ENCODE measurements at places on chromosomes 1 and 21. TPM values are rescaled to one million over a fixed set of nuclear protein-coding genes. Genes with fewer than 3 reads are reported as not detected.

GRCh38 chr1:63119575-63120155 lies 202.7 kb upstream of the FOXD3 start:
- H3K36me3 ChIP-seq, result no peaks in the 10 kb centered on the region
- no peak overlapping the region for H3K4me3 ChIP-seq
- no peaks in the 10 kb centered on the region for H3K4me1 ChIP-seq

DNA sequence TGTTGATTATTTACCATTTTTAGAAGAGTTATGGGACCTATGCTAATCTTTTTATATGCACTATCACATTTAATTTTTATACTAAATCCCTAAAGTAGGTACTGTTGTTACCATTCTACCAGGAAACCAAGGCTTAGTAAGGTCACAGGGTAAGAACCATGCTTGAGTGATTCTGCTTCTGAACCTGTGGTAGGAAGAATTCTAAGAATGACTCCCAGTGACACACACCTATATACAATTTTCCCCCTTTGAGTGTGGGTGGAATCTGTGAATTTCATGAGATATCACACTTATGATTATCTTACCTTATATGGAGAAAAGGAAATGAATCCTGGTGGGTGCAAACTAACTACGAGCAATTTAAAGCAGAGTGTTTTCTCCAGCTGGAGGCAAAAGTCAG lies 391.0 kb downstream of the USH2A start:
- no peaks in the 10 kb centered on the region for H3K4me1 ChIP-seq
- H3K36me3 ChIP-seq, result no peaks in the 10 kb centered on the region
- H3K27me3 ChIP-seq, result no peaks in the 10 kb centered on the region

GRCh38 chr21:36927719-36928117 lies 38.8 kb downstream of the HLCS start:
- no peaks in the 10 kb centered on the region for H3K27me3 ChIP-seq
- H3K36me3 ChIP-seq, result no peaks in the 10 kb centered on the region
- DNase-seq, result peak; percentile 56
- no peak overlapping the region for H3K4me3 ChIP-seq
- no peak overlapping the region for H3K27ac ChIP-seq
- H3K4me1 ChIP-seq, result peaks cover 4% of the 10 kb centered on the region

- H3K4me3 ChIP-seq, result no peak overlapping the region
- H3K4me1 ChIP-seq, result no peaks in the 10 kb centered on the region
- no peaks in the 10 kb centered on the region for H3K27me3 ChIP-seq
- no peak for DNase-seq
- H3K27ac ChIP-seq, result no peak overlapping the region
- H3K36me3 ChIP-seq, result no peaks in the 10 kb centered on the region
Measured at GRCh38 chr1:238111081-238111480, 220.4 kb upstream of the ZP4 start.

DNA sequence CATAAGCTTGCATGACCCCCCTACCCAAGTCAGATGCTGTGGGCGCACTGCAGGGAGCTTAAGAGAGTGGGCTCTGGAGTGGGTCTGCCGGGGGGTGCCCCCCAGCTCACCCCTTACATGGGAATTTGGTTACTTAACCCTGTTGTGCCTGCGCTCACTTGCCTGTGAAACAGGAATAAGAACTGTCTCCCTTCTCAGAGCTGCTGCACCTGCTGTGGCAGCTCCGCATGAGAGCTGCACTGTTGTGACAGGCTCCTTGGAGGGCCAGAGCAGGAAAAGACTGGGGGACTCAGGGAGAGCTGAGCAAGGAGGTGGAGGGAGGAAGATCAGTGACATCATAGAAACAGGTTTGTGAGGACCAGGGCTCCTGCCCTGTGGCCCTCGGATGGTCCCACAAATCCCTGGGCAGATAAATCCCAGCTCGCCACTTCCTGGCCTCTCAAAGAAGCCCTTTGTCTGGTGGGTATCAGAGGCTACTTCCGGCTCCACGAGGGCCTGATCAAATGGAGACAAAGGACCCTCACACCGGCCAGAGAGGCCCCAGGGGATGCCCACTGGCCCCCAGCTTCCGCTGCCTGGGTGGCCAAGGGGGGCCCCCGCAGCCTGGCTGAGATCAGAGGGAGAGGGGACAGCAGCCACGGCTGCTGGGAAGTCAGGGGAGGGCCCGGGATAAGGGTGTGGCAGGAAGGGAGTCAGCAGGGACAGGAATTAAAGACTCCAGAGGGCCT lies 28.9 kb upstream of the LAPTM5 start:
- H3K27ac ChIP-seq, result no peak overlapping the region
- no peak for DNase-seq
- no peak overlapping the region for H3K4me3 ChIP-seq
- H3K27me3 ChIP-seq, result peaks cover 9% of the 10 kb centered on the region
- H3K36me3 ChIP-seq, result no peaks in the 10 kb centered on the region

DNA sequence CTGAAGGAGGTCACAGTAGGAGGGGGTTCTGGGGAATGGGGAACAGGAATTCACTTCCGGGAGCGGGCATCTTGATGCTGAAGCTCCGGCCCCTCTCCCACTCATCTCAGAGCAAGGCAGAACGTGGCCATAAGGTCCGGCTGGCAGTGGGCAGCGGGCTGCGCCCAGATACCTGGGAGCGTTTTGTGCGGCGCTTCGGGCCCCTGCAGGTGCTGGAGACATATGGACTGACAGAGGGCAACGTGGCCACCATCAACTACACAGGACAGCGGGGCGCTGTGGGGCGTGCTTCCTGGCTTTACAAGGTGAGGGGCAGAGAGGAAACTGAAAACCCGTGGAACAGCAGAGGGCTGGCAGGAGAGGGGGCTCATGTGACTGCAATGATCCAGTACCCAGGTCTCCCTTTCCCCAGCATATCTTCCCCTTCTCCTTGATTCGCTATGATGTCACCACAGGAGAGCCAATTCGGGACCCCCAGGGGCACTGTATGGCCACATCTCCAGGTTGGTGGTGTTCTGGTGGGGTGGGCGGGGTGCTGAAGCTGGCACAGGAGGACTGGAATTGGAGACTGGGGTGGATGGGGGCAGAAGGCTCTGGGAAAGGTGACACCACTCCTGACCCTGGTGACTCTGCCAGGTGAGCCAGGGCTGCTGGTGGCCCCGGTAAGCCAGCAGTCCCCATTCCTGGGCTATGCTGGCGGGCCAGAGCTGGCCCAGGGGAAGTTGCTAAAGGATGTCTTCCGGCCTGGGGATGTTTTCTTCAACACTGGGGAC lies 3.0 kb downstream of the SLC27A3 start:
- 0 out of 2 replicates have a peak, but pooled peaks cover 5% of the 10 kb centered on the region for H3K36me3 ChIP-seq
- DNase-seq, result no peak
- no peak overlapping the region for H3K27ac ChIP-seq
- H3K27me3 ChIP-seq, result no peaks in the 10 kb centered on the region

DNA sequence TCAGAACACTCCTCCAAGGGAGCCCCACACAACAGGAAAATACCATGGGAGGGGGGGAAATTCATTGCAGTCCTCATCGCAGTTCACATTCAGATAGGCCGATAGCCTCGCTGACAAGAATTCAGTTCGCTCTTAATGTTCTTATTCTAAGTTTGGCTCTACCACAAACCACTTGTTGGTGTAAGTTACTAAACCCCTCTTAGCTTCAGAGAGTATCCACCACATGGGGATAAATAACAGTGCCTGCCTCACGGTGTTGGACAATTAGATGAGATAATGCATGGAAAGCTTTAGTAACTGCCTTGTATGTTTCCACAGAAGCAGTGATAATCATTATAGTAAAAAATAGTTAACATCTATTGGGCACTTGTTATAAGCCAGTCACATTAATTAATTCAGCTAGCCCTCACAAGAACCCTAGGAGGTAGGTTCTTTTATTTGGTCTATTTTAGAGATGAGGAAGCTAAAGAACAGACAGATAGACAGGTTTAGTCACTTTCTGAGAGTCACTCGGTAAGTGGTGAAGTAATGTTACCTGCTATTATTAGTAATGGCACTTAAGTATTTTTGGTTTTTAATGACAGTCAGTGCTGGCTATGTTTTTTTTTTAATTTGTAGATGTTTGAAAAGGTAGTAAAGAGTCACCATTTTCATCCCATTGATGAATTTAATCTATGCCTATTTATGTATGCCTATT lies 10.1 kb downstream of the VAV3 start:
- no peaks in the 10 kb centered on the region for H3K4me1 ChIP-seq
- no peak overlapping the region for H3K4me3 ChIP-seq
- no peak for DNase-seq
- H3K27ac ChIP-seq, result no peak overlapping the region
- peaks cover 71% of the 10 kb centered on the region for H3K27me3 ChIP-seq

DNA sequence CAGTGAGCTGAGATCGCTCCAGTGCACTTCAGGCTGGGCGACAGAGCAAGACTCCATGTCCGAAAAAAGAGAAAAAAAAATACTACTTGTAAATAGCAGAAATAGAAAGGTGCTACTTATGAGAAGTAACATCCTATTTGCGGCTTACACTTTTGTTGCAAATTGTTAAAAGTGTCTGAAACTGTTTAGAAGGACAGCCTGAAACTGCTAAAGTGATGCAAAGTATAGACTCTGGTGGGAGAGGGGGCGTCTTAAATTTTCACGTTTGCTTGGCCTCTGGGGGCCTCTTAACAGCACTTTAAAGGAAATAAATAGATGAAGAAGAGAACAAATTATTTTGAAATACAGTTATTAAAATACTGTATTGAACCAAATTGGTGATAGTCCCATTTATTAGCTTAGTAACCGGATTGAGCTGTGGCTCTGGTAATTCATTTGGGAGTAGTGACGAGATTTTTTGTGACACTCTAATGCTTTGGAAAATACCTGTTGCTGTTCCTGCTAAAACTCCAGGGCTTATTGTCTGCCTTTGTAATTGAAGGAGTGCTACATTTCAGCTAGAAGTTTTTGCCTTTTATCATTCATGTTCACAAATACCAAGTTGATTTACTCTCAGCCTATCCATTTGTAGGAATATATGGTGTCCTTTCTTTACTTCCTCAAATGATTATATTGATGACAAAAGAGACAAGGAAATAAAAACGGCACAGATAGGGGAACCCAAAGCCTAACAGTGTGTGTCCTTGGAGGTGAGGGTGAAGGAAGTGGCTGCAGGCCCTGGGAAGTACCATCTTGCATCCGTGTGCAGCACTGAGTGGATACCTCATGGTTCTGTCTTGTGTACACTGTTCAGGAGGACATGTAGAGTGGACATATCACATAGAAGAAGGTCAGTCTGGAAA lies 6.2 kb downstream of the PKNOX1 start:
- no peak overlapping the region for H3K4me3 ChIP-seq
- peaks cover 4% of the 10 kb centered on the region for H3K4me1 ChIP-seq
- no peaks in the 10 kb centered on the region for H3K36me3 ChIP-seq

DNA sequence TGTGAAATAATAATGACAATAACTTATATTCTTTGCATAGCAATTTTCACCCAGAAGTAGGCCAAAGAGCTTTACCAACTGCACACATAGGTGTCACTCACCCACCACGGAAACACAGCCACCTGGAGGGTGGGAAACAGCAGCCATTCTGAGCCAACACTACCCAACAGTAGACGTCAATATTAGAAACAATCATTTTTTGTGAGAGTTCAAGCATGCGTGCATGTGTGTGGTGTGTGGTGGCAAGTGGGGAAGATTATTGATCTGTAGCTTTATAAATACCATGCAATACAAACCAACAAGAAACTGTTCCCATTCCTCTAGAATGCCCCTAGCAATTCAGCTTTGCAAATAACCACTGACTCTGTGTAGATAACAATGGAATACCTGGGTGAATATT lies 19.1 kb downstream of the PROX1 start:
- no peaks in the 10 kb centered on the region for H3K4me1 ChIP-seq
- H3K4me3 ChIP-seq, result no peak overlapping the region
- no peak overlapping the region for H3K27ac ChIP-seq
- DNase-seq, result no peak
- H3K27me3 ChIP-seq, result 0 out of 2 replicates have a peak, but pooled peaks cover 4% of the 10 kb centered on the region
- H3K36me3 ChIP-seq, result no peaks in the 10 kb centered on the region

CELA2B gene
- not detected for total RNA-seq

Measured in HCT116 (cell line).